Breast epithelium (tissue), 4 donors: ENCODE measurements at places on chromosomes 4 and X. TPM values are rescaled to one million over a fixed set of nuclear protein-coding genes. Genes with fewer than 3 reads are reported as not detected.

DNA sequence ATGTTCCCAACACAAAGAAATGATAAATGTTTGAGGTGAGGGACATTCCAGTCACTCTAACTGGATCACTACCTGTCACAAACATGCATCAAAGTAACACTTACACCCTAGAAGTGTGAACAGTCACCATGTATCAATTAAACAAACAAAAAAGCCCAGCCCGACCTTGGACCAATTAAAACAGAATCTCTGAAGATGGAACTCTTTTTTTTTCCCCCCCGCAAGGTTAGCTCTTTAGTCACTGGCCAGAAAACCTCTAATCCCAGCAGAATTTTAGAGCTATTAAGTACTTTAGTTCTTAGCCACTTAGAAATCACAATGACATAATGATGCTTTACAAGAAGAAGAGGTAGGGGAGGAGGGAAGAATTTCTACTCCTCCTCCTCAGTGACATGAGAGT is 154.5 kb downstream of the PALLD start:
- H3K4me3 ChIP-seq = no peak overlapping the region
- DNase-seq = no peak
- H3K27ac ChIP-seq = no peak overlapping the region
- H3K36me3 ChIP-seq = no peaks in the 10 kb centered on the region
- no peaks in the 10 kb centered on the region for H3K4me1 ChIP-seq

The PPEF2 gene
- 0.33 TPM for total RNA-seq

The AFF2 gene
- 5.7 TPM for total RNA-seq

DNA sequence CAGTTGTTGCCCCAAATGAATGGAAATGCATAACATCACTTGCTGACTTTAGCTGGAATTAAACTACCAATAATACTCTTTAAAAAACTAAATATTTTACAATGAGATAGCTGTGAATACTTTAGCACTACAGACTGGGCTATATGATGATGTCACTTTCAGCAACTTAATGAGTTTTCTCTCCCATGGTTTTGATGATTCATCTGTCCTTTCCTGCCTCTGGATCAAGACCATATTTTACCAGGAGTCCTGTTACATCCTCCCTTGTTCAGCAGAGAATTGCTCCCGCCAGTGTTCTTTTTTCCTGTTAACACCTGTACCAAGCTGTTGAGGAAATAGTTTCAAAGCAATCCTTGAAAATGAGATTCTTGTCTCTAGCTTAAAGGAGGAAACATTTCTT is 543.0 kb downstream of the SPRY1 start:
- no peak overlapping the region for H3K27ac ChIP-seq
- no peak for DNase-seq
- no peaks in the 10 kb centered on the region for H3K36me3 ChIP-seq
- no peaks in the 10 kb centered on the region for H3K27me3 ChIP-seq

DNA sequence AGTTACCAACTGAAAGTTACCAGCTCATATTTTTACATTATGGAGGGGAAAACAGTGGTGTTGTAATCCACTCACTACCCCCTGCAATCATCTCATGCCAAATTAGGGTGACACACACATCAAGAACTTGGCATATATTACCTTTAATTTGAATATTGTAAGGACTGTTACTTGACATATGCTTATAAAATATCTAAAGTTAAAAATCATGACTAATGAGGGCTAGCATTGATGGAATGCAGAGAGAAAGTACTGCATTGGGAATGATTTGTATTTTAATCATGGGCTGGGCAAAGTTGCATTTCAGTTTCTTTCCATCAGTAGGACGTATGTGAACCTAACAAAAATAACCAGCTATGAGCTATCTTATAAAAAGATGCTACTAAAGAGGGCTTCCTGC is 517.5 kb upstream of the GRIA3 start:
- DNase-seq = no peak
- no peaks in the 10 kb centered on the region for H3K36me3 ChIP-seq
- no peaks in the 10 kb centered on the region for H3K27me3 ChIP-seq

The TMEM35A gene
- 0.33 TPM for total RNA-seq

The SPANXN4 gene
- total RNA-seq = not detected

The TCEAL7 gene
- total RNA-seq = 11.1 TPM

GRCh38 chr4:56048702-56049431 is 100.1 kb downstream of the CEP135 start:
- no peak for DNase-seq
- no peaks in the 10 kb centered on the region for H3K36me3 ChIP-seq
- H3K27me3 ChIP-seq = no peaks in the 10 kb centered on the region
- no peaks in the 10 kb centered on the region for H3K4me1 ChIP-seq
- peak overlapping the region; percentile 78 for H3K4me3 ChIP-seq
- H3K27ac ChIP-seq = no peak overlapping the region

The SPIN2A gene
- total RNA-seq = 0.73 TPM
